ENCODE measurements at places on chromosomes 6 and 20.

DNA sequence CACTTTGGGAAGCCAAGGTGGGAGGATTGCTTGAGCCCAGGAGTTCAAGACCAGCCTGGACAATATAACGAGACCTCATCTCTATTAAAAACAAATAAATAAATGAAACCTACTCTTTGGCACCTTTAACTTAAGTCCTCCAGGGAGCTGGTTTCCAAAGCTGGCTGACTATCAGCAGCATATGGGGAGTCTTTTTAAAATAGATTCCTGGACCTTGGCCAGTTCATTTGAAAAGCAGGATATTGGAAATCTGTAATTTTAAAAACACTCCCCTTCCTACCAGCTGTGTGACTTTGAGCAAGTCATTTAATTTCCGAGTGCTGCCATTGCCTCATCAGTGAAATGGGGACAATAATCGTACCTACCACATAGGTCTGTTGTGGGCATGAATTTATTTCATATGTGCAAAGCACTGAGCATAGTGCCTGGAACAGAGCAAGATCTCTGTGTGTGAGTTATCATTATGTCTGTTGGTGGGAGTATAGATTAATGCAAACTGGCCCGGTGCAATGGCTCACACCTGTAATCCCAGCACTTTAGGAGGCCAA, 40.9 kb upstream of the PTPN1 start:
- no peak for DNase-seq

GRCh38 chr6:142373268-142374090, 71.7 kb downstream of the ADGRG6 start:
- DNase-seq: no peak

GRCh38 chr6:162343936-162344645, 383.5 kb downstream of the PRKN start:
- DNase-seq: no peak

DNA sequence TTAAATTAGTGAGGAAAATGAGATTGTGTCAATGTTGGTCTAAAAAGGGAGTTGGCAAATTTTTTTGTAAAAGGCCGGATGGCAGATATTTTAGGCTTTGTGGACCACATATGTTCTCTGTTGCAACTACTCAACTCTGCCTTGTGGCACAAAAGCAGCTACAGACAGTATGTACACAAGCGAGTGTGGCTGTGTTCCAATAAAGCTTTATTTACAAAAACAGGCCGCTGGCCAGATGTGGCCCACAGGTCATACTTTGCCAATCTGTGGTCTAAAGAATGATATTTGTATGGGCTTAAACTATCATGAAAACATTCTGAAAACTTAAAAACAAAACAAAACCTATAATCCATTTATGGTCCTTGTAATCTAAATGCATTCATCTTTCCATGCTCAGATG, 228.3 kb downstream of the CLIC5 start:
- no peak for DNase-seq

- no peak for DNase-seq
Observed at GRCh38 chr6:53320964-53321363, 27.8 kb downstream of the ELOVL5 start.

DNA sequence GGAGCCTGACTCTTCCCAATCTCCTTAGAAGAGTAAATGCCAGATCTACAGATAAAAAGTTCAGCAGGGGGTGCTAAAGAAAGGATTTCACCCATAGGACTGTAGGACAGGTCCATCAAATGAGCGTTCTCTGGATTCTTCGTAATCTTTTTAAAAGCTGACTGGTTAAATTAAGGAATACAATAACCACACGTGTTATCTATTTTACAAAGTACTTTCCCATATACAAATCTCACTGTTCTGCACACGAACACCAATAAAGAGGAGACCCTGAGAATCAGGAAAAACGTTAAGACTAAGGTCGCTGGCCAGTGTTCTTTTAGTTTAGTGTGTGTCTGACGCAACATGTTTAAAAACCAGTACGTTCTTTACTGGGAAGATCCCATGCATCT, 542 bp downstream of the TUBE1 start:
- no peak for DNase-seq

- DNase-seq: no peak
Observed at GRCh38 chr6:108661430-108661829, 100.7 kb downstream of the FOXO3 start.

- no peak for DNase-seq
Observed at GRCh38 chr6:38234141-38234540, 405.6 kb downstream of the BTBD9 start.
